ENCODE measurements at places on chromosomes 2 and 18. TPM values are rescaled to one million over a fixed set of nuclear protein-coding genes. Genes with fewer than 3 reads are reported as not detected.
A peak's percentile ranks its signal among the peaks of the same experiment; 100 is the strongest.

The TMEFF2 gene
- total RNA-seq = not detected

- no peaks in the 10 kb centered on the region for H3K36me3 ChIP-seq
- no peaks in the 10 kb centered on the region for H3K27me3 ChIP-seq
- peaks cover 48% of the 10 kb centered on the region for H3K4me1 ChIP-seq
- peak; percentile 60 for DNase-seq
- peak overlapping the region; percentile 81 for H3K27ac ChIP-seq
- H3K4me3 ChIP-seq = peak overlapping the region; percentile 53
Measured at GRCh38 chr2:42141687-42142546, 27.2 kb upstream of the EML4 start.

DNA sequence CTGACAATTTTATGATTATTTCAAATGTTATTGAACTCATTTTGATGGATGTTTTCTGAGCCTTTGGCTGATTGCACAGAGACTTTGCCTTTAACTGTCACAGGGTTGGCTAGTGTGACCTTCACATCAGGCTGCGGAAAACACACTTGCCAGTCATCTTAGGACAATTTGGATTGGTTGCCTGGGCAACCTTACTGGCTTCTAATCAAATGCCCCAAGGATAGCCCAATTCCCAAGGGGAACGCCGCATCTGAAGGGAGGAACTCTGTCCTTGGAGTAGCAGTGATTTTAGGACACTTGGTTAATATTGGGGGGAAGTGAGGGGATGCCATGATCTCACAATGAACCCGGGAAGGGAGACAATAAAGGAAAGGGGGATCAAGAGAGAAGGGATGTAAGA, 29.5 kb downstream of the OSBPL6 start:
- H3K4me3 ChIP-seq = no peak overlapping the region
- no peak overlapping the region for H3K27ac ChIP-seq
- H3K27me3 ChIP-seq = no peaks in the 10 kb centered on the region
- H3K4me1 ChIP-seq = peaks cover 13% of the 10 kb centered on the region

The CCDC150 gene
- 15.6 TPM for total RNA-seq

- H3K27me3 ChIP-seq = no peaks in the 10 kb centered on the region
- peaks cover 9% of the 10 kb centered on the region for H3K4me1 ChIP-seq
- no peak overlapping the region for H3K4me3 ChIP-seq
- no peaks in the 10 kb centered on the region for H3K36me3 ChIP-seq
- DNase-seq = peak; percentile 37
- H3K27ac ChIP-seq = no peak overlapping the region
Measured at GRCh38 chr2:215460682-215461382, 25.0 kb upstream of the FN1 start.

GRCh38 chr2:132515010-132515409, 98.4 kb downstream of the GPR39 start:
- no peak overlapping the region for H3K4me3 ChIP-seq
- no peak for DNase-seq
- H3K27ac ChIP-seq = no peak overlapping the region
- peaks cover 3% of the 10 kb centered on the region for H3K4me1 ChIP-seq

The SLC11A1 gene
- total RNA-seq = 0.17 TPM

GRCh38 chr18:38174594-38174993, 609.0 kb upstream of the CELF4 start:
- no peaks in the 10 kb centered on the region for H3K36me3 ChIP-seq
- no peak overlapping the region for H3K4me3 ChIP-seq
- H3K4me1 ChIP-seq = no peaks in the 10 kb centered on the region
- no peak overlapping the region for H3K27ac ChIP-seq

- no peak overlapping the region for H3K27ac ChIP-seq
- H3K4me1 ChIP-seq = no peaks in the 10 kb centered on the region
- H3K27me3 ChIP-seq = no peaks in the 10 kb centered on the region
- DNase-seq = no peak
- peaks cover 4% of the 10 kb centered on the region for H3K36me3 ChIP-seq
Measured at GRCh38 chr2:148699830-148700229, 55.3 kb downstream of the EPC2 start.

DNA sequence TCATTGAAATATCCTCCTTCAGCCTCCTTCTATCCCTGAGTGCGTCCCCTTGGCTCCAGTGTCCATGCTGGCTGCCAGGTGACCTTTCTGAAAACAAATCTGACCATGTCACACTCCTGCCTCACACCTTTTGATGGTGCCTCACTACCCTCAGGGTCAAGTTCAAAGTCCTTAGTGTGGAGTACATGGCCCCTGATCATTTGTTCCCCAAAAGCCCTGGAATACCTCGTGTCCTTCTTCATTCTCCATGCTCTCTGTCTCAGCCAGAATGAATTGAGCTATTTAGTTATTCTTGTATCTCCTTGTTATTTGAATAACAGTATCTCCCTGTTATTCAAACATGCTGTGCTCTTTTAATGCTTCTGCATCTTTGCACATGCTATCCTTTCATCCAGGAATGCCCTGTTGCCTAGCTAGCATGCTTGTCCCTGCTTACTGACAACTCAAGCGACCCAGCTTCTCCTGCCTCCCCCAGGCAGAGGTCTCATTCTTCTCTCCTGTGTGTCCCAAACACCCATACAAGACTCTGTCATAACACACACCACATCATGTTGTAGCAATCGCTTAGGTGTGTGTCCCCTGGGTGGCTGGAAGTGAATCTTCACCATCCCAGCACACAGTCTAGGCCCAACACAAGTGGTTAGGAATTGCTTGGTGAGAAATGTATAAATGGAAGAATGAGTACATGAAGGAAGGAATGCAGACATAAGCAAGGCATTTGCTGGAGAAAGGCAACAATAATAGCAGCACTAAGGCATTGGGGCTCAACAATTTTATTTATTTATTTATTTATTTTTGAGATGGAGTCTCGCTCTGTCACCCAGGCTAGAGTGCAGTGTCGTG, 144.0 kb downstream of the DDX1 start:
- peaks cover 43% of the 10 kb centered on the region for H3K27me3 ChIP-seq
- no peak for DNase-seq
- no peak overlapping the region for H3K27ac ChIP-seq
- H3K4me3 ChIP-seq = no peak overlapping the region
- peaks cover 10% of the 10 kb centered on the region for H3K4me1 ChIP-seq
- no peaks in the 10 kb centered on the region for H3K36me3 ChIP-seq

GRCh38 chr2:150689590-150689989, 202.1 kb upstream of the RND3 start:
- peaks cover 28% of the 10 kb centered on the region for H3K4me1 ChIP-seq
- no peak overlapping the region for H3K4me3 ChIP-seq
- DNase-seq = no peak

The KATNAL2 gene
- total RNA-seq = 2.0 TPM

GRCh38 chr2:173680574-173680973, 284.6 kb downstream of the SP3 start:
- no peak overlapping the region for H3K4me3 ChIP-seq
- H3K4me1 ChIP-seq = peaks cover 32% of the 10 kb centered on the region
- H3K36me3 ChIP-seq = no peaks in the 10 kb centered on the region
- no peaks in the 10 kb centered on the region for H3K27me3 ChIP-seq
- peak; percentile 69 for DNase-seq

The ATP9B gene
- total RNA-seq = 15.6 TPM

The CIB4 gene
- not detected for total RNA-seq

The LHCGR gene
- total RNA-seq = not detected

- no peaks in the 10 kb centered on the region for H3K27me3 ChIP-seq
- H3K4me3 ChIP-seq = no peak overlapping the region
- no peak overlapping the region for H3K27ac ChIP-seq
Measured at GRCh38 chr2:19667085-19667484, 234.7 kb downstream of the TTC32 start.

The NEUROD1 gene
- not detected for total RNA-seq

DNA sequence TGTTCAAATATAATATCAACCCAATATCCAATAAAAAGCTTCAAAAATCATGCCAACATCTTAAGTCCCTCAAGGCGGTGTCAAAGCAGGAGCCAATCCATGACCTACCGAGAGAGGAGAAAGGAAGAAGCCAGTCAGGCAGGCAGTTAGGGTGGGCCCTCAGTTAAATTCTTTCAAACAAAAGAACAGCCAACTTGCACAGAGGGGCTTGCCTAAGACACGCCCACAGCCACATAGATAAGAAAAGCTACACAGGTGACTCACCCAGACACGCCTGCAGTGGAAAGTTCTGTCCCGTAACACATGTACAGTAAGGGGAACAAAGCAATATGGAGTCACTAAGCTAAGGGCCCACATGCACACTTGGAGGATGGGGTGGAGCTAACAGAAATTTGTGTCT, 61.3 kb downstream of the SP110 start:
- no peaks in the 10 kb centered on the region for H3K4me1 ChIP-seq
- no peak for DNase-seq
- no peaks in the 10 kb centered on the region for H3K36me3 ChIP-seq
- H3K27ac ChIP-seq = no peak overlapping the region

The KLHL30 gene
- total RNA-seq = not detected

The SPDYA gene
- total RNA-seq = 0.69 TPM

- H3K4me3 ChIP-seq = no peak overlapping the region
- H3K27ac ChIP-seq = no peak overlapping the region
- H3K4me1 ChIP-seq = peaks cover 3% of the 10 kb centered on the region
- DNase-seq = no peak
Measured at GRCh38 chr2:86021396-86022378, 84.0 kb downstream of the POLR1A start.

DNA sequence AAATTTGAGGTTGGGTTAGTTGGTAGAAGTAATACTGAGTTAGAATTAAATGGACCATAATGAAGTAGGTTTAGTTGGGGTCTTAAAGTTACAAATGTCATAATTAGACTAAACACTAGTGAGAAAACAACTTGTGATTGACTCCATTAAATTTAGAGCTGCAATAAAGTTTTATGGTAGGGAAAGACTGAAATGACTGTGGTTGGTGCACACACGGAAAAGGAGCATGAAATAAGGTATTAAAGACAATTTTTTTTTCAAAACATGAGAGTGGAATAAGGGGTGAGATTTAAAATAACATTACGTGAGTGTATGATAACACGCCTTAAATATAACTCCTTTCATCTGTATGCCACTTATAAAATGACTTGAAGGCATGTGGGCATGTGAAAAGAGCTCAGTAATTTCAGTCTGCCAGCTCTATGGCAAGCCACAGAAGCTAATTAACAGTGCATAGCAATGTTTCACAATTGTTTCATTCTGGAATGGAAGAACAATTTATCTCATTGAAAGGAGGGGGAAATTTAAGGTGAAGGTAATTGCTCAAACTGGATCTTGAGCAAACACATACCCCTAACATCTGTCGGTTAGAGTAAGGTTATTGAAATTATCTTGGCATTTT, 1.4 kb downstream of the FRZB start:
- no peak overlapping the region for H3K27ac ChIP-seq
- H3K4me1 ChIP-seq = no peaks in the 10 kb centered on the region
- H3K27me3 ChIP-seq = peaks cover 27% of the 10 kb centered on the region

GRCh38 chr18:13227910-13228309, 9.3 kb downstream of the LDLRAD4 start:
- no peak overlapping the region for H3K27ac ChIP-seq
- H3K36me3 ChIP-seq = no peaks in the 10 kb centered on the region
- no peak for DNase-seq
- no peaks in the 10 kb centered on the region for H3K4me1 ChIP-seq
- H3K4me3 ChIP-seq = no peak overlapping the region

DNA sequence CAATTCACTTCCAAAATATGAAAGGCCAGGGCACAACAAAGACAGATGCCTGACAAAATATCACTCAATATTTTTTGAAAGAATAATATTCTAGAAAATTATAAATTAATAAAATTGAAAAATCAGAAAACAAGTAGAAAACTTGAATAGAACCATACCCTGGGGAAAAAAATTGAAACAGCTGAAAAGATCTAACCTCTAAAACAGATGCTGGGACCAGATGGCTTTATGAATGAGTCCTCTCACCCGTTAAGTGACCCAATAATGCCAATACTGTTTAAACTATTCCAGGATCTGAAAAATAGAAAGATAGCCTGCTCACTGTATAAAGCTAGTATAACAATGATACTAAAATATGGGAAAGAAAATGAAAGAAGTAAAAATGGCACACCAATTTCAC, 322.3 kb upstream of the VWC2L start:
- no peaks in the 10 kb centered on the region for H3K27me3 ChIP-seq
- H3K4me3 ChIP-seq = no peak overlapping the region
- no peaks in the 10 kb centered on the region for H3K36me3 ChIP-seq
- no peak for DNase-seq
- no peaks in the 10 kb centered on the region for H3K4me1 ChIP-seq
- H3K27ac ChIP-seq = no peak overlapping the region

DNA sequence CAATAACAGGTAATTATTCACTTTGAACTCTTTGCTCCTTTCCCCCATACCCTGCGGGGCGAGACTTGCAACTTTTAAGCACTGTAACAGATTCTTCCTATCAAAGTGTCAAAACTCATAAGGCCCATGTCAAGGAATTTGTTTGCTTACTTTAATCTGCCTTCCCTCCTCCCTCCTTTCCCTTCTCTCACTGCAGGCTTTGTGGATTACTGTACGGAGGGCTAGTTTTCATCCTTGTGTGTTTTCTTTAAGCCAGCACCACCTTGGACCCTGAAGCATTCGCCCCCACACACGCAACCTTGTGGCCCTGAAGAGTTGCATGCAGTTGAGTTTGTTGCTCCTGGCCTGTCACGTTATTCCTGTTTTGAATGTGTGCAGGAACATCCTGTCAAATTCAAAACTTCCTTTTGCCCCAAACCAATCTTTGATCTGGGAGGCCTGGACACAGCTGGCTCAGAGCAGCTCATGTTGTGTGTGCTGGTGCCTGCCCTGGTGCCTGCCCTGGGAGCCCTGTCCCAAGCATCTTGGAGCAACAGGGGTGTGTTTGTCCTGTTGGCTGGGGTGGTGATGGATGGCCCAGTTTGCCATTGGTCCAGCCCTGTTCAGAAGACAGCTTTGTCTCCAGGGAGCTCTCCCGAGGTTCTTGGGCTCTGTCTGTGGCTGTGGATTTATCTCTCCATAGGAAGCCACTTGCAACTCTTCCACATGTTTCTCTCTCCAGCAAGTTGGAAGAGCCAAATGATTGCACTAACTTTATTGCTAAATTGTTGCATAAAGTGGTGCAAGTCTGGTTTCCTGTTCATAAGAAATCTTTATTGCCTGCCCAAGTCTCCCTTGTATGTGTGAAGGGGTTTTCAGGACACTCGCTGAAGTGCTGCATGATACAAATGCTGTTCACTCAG, 199.6 kb downstream of the VAPA start:
- peaks cover 54% of the 10 kb centered on the region for H3K27me3 ChIP-seq
- H3K4me1 ChIP-seq = no peaks in the 10 kb centered on the region
- no peak for DNase-seq
- H3K4me3 ChIP-seq = no peak overlapping the region
- H3K27ac ChIP-seq = no peak overlapping the region

- H3K4me1 ChIP-seq = peaks cover 14% of the 10 kb centered on the region
- no peaks in the 10 kb centered on the region for H3K36me3 ChIP-seq
- H3K27me3 ChIP-seq = no peaks in the 10 kb centered on the region
- H3K27ac ChIP-seq = no peak overlapping the region
- DNase-seq = peak; percentile 17
Measured at GRCh38 chr18:57921708-57922107, 118.6 kb upstream of the ATP8B1 start.
